ENCODE measurements at places on chromosomes 2 and 18.

DNA sequence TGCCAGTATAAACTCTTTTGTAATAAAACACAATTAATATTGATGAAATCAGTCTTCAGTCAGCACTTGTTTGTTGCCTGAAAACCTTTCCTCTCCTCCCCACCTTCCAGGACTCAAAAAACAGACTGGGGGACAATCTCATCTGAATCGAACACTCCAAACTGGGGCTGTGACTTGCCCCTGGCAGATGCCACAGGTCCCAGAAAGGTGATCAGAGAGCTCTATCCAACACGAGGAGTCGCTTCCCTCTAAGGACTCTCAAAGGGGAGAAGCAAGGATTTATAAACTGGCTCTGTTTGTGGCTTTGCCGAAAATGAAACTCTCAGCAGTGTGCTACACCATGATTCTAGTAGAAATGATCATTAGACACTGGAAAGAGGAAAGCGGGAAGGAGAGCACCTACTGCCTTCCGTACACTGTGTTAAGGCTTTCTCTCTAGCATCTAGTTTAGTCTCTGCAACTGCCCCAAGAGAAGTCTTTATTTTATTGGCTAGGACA is 199.2 kb downstream of the TGIF1 start:
- no peak for DNase-seq

- no peak for DNase-seq
Observed at GRCh38 chr2:207086136-207086535, 79.6 kb downstream of the KLF7 start.

DNA sequence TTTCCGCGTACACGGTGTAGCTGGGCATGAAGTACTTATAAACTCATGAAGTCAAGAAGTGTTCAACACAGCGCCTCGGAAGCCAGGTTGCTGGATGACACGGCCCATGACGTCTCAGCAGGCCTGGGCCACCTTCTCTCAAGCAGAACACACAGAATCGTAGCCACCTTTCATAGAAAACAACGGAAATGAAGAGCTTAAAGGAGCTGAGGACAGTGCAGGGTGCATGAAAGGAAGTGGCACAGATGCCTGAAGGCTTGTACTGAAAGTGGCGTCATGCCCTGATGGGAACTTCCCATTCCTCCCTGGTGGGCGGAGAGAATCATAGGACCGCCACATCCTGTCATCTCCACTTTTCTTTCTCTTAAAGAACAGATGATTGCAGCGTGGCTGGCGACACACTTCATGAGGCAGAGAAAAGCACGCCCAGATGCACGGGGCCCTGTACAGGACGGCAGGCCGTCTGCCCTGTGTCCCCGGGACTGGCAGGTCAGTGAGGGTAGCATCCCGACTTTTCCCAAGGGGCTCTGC is 31.1 kb downstream of the HDAC4 start:
- DNase-seq: no peak

DNA sequence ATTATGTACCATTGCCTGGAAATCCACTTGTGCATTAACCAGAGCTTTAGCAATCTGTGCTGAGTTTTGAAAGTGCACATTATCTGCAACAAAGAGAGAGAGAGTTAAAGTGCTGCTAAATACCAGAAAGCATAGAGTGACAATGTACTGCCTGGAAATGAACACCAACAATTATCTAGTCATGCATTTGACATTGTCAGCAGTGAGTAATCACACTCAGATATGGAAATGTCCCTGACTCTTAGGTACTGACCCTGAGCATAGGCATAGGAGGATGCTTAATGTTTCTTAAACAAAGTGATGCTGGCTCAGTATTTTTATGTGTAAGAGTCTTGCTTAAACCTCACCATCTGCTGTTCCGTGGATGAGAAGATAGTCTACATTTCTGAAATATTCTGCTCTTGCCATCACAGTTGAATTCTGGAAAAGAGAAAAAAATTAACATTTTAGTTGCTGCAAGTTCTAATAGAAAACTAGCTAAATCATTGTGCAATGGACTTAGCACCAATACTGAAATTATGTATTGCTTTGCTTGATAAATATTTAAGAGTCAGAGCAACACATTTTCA is 20.8 kb upstream of the GCG start:
- no peak for DNase-seq

GRCh38 chr18:10045296-10045891 is 131.6 kb downstream of the VAPA start:
- DNase-seq: no peak

DNA sequence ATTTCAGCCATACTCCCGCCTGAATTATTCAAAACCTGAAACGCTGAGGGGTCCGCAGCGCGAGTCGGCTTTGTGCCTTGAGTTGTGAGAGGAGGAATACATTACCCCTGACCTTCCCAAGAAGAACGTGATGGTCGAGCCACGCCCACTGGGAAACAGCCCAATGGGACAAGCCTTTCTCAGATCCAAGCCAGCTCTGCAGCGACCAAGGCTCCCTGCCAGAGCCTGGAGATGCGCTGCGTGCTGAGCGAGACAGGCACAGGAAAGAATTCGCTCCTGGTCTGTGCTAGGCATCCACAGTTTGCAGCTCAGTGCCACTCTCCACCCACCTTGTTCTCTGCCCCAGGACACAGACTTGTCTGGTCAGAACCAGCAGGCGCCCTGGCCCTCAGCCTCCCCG is 74.1 kb upstream of the GLI2 start:
- DNase-seq: no peak

DNA sequence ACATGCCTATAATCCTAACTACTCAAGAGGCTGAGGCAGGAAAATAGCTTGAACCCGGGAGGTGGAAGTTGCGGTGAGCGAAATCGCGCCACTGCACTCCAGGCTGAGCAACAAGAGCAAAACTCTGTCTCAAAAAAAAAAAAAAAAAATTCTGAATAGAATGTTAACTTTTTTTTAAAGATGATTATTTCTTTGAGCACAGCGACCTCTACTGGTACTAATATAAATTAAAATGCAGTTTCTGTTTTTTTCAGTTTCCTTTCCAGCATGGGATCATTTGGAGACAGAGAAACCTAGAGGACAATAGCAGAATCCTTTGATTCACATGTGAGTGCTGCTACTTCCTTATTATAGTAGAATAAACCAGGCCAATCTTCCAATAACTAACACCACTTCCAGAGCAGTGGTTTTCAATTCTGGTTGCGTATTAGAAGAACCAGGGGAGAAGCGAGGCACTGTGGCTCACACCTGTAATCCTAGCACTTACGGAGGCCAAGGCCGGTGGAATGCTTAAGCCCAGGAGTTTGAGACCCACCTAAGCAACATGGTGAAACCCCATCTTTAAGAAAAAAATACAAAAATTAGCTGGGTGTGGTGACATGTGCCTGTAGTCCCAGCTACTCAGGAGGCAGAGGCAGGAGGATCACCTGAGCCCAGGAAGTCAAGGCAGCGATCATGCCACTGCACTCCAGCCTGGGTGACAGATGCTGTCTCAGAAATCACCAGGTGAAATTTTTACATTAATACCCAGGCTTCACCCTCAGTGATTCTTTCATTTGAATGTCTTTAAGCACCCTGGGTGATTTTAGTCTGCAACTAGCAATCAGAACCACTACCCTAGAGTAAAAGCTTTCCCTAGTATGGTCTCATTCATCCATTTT is 10.1 kb downstream of the SRSF7 start:
- no peak for DNase-seq

DNA sequence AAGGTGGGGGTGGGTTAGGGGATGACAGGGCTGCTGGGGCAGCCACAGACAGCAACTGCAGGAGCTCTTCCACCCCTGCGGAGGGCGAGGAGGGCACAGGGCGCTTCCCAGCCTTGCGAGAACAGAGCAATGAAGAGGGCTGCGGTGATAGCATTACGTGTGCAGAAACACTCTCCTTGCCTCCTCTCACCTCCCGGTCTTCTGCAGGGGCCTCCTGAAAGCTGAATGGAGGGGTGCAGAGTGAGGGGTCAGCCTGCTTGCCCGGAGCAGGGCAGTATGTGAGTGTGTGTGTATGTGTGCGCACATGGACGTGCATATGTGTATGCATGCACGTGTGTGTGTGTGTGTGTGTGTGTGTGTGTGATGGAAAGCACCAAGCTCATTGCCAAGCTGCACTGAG is 29.5 kb upstream of the IL1R2 start:
- no peak for DNase-seq

DNA sequence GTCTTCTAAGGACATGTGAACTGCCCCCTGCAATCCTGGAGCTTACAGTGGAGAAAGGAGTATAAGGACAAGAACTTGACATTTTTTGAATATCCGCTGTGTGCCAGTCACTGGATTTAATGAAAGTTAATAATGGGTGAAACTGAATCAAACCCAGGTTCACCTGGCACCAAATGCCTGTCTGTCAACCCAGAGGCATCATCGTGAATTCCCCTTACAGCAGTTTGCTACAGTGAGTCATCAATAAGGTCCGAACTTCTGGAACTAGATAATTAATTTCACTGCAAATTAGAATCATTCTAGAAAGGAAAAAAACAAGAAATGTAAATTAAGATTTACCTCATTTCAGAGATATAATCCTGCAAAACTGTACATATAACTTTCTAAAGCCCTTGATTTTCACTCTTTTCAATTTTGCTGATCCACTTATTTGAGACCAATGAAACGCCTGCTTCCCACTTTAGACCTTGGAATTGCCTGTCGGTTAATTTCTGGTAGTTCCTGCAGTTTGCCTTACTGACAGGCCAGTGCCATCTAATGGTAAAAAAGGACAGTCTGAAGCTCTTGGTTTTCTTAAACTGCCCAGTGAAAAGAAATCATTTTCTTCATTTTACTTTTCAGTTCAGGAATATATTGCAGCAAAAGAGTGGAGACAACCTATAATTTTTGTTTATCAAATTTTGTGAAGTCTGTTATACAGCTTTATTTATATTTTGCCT is 8.2 kb downstream of the DSG2 start:
- DNase-seq: no peak

DNA sequence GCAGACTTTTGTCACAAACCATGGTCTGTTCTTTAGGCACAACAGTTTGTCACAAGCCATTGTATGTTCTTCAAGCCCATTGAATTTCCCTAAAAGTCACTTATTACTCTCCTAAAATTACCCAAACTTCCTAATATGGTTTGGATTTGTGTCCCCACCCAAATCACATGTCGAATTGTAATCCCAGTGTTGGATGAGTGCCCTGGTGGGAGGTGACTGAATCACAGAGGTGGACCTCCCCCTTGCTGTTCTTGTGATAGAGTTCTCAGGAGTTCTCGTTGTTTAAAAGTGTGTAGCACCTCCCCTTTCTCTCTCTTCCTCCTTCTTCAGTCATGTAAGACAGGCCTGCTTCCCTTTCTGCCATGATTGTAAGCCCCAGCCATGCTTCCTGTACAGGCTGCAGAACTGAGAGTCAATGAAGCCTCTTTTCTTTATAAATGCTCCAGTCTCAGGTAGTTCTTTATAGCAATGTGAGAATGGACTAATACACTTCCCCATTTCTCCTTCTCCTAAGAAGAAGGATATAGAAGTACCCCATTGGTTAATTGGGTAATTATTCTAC is 11.2 kb upstream of the GYPC start:
- no peak for DNase-seq

DNA sequence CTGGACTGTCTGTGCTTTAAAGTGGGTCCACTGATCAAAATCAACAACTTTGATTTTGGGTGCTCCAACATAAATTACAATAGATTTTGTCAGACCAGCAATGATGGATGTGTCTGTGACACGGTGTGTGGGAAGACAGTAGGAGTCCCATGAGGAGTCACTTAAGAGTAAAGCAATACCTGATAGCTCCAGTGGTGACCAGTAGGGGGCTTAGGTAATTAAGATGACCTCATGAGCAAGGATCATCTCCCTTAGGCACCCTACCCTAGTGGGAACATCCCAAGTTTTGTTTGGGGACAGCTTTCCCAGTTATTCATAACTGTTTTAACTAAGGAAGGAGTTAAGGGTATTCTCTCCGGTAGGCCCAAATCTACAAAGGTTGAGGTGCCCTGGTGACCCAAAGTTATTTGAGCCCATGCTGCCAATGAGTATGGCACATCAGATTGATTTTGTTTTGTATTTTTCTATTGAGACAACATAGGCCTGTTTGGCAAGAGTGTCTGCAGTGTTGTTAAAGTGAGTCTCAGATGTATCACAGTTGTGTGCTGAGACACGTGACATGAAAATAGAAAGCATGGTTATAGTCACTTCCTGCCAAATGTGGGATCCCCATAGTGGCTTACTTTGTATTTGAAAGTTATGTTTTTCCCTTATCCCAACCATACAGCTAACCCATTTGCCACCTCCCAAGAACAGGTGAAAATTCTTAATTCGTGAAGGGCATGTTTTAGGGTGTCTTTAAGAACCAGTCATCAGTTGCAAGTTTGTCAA is 1337.6 kb upstream of the SLC39A10 start:
- no peak for DNase-seq

DNA sequence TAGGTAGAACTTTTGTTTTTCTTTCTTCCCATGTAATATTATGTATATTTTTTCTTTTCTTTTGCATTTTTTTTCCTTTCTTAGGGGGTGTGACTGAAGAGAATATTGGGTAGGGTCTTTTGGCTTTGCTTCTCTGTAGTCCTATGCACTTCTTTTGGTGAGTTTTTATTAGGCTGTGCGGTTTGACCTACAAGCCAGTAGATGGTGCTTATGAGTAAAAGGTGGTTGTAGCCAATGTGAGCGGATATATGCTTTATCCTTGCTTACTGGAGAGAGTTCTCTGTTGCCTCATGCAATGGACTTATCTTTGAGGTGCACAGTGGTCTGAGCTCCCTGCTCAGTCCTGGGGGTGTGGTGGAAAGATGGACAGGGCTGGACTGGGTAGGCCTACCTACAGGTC is 52.7 kb downstream of the DSEL start:
- no peak for DNase-seq

- no peak for DNase-seq
Observed at GRCh38 chr2:105584435-105585010, 160.2 kb upstream of the NCK2 start.

GRCh38 chr18:63095768-63096167 is 223.8 kb downstream of the BCL2 start:
- DNase-seq: no peak

DNA sequence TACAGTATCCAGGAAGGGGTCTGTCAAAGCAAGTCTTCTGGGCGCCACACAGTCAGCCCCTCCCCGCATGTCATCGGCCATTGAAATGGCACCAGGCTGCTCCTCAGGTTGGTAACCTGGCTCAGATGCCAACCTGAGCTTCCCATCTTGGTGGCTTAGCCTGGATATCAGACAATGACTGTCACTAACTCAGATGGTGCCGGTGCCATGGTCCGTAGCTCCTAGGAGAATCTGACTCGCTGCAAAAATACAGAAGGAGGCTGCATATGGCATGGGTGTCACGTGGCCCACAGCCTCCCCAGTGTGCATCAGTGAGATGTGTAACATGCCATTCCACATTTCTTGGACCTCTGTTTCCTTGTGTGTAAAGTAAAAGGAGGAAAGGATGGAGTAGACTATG is 3.2 kb downstream of the NOSTRIN start:
- no peak for DNase-seq

- no peak for DNase-seq
Observed at GRCh38 chr18:39019989-39020388, 1454.4 kb upstream of the CELF4 start.

- DNase-seq: no peak
Observed at GRCh38 chr2:209808521-209808920, 36.9 kb downstream of the UNC80 start.

GRCh38 chr18:48828194-48828545 is 122.6 kb downstream of the SMAD7 start:
- DNase-seq: no peak

- DNase-seq: no peak
Observed at GRCh38 chr2:241269707-241270520, 45.6 kb downstream of the HDLBP start.

GRCh38 chr2:144477281-144477956 is 42.5 kb downstream of the ZEB2 start:
- DNase-seq: no peak
